ENCODE measurements at places on chromosomes 4 and X.

GRCh38 chr4:76449362-76449767 lies 14.3 kb downstream of the SHROOM3 start:
- no peak for DNase-seq

DNA sequence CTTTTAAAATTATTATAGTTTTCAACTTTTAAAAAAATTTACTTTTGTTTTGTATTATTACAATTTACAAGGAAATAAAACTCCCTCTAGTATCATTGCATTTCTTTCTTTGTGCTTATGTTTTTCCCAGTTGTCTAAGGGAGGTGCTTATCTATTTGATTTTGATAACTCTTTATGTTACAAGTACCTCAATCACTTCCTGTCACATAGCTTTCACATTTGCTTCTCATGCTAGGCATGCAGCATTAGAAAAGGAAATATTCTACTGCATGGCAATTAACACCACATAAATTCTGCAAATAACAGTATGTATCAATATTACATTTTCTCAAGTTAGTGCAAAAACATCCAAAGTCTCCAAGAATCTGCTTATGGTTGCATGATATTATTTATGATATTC lies 180.3 kb upstream of the HS3ST1 start:
- DNase-seq = no peak

DNA sequence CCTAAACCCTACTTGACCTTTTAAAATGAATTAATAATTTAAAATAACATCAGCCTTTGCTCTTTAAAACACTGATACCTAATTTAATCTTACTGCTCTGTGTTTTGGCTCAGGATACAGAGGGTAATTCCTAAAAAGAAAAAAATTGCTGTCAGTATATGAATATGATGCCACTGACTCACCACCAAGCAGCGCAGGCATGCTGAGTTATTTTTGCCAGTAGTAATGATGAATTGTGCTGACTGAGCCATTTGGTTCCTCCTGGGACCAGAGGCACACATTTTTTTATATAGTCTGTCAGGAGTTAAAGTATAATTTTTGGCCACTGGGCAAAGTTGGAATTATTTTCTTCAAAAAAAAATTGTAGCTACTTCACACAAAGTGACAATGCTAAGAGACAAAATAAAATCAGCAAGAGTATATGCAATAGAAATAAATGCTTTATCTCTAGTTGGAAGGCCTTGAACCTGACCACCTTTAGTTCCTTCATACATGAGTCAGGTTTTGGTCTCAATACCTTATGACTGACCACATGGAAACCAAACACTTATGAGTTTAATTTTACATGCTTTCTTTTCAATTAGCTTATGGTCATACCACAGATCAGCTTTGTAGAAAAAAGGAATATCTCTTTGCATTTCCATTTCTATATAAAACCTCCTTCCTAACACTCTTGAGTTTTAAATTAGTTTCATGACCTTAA lies 115.1 kb downstream of the PPP3CA start:
- DNase-seq = no peak

DNA sequence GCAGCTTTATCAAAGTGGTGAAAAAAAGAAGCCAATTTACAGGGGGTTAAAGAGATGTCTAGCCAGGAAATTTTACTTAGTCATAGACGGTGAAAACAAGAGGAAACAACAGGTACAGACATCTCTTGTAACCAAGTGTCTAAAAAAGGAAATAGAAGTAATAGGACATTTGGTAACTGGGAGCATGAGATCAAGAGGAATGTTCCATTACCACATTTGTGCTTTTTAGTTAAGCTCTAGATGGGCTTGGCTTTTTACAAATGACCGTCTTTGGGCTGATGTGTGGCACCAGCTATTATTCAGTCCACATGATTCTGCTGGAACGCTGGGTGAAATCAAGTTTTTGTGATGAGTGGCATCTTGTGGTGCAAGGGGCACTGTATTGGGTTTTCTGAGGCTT lies 179.5 kb downstream of the SMIM20 start:
- no peak for DNase-seq

- DNase-seq = no peak
Observed at GRCh38 chr4:144594471-144594986, 51.4 kb upstream of the HHIP start.

DNA sequence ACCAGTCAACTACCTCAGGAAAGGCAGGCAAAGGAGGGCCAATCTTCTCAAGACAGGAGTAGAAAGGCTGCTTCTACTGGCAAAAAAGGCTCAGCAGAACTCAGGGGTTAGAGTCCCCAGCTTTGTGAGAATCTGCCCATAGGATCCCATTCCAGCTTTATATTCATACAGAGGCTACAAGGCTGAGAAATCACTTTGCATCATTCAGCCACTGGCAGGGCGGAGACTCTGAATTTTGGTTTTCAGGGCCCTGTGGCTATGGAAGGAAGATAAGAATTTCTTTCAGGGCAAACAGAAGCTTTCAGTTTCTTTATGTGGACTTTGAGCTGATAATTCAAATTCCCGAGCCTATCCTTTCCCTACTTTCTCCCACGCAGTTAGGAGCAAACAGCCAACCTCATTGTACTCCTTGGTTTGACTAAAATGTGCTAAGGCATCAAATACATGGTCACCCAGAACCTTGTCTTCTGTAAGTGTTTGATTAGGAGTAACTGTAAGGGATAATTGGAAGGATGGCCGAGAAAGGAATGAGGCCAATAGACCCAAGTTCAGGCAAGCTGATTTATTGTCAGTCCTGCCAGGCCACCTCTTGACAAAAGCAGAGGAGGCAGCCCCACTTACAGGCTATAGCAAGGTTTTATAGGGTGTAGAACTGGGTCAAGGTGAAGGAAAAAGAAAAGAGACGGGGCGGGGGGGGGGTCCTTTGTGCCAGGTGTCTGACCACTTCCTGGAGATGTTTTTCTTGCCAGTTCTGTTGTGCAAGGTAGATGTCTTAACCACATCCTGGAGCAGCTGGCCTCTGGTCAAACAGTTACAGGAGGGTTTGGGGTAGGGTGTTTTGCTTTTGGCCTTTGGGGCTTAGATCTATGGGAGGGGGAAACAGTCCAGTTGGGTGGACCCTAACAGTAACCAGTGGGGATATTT lies 165.3 kb upstream of the PPP1R2C start:
- no peak for DNase-seq

DNA sequence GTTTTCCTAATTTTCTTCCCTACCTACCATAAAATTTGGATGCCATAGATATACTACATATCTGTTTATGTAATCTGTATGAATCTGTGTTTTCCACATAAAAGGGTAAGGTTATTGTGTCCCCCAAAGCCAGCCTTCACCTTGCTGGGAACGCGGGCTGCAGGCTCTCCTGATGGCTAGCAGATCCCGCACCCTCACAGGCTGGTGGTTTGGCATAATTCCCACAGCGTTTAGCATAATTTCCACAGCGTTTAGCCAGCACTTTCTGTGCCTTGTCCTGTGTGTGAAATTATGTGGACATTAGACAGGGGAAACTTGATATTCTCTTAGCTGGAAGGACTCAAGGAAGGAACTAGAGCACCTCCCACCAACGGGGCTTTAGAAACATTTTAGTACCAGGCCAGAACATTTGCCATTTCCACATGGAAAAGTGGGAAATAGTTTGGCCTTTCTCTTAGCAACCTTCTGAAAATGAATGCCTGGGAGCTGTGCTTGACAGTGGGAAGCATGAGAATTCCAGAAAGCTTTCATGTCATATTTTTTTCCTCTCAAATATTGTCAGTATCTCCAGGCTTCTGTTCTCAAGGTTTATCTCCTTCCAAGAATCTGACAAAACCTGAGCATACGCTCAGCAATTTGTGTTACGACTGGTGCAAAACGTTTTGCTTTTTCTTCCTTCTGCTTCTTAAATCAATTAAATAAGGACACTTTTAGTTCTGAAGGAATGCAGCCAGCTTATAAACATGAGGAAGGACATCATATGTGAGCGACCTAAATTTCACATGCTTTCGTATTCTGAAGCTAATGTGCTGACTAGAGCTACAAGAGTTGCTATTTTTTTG lies 67.9 kb downstream of the STK32B start:
- no peak for DNase-seq

- no peak for DNase-seq
Observed at GRCh38 chrX:76454456-76454927, 27.0 kb downstream of the MAGEE1 start.

DNA sequence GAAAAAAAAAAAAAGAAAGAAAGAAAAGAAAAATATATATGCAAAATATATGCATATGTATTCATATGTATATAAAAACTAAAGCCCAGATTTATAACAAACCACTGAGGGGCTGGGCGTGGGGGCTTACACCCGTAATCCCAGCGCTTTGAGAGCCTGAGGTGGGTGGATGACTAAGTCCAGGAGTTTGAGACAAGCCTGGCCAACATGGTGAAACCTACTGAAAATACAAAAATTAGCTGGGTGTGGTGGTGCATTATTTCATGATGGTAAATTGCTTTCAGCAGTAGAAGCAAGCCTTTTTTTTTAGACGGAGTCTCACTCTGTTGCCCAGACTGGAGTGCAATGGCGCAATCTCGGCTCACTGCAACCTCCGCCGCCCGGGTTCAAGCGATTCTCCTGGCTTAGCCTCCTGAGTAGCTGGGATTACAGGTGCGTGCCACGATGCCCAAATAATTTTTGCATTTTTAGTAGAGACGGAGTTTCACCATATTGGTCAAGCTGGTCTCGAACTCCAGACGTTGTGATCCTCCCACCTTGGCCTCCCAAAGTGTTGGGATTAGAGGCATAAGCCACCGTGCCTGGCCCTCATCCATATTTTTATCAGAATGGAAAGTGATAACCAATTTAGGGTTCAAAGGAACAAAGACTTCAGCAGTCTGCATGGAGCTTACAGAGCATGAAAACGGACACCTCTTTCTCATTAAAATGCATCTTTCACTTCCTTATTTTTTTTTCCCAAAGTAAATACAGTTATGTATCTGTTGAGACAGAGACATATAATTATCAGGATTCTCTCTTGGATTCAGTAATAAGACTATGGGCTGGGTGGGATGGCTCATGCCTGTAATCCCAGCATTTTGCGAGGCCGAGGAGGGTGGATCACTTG lies 27.7 kb upstream of the MOB1B start:
- DNase-seq = no peak

- DNase-seq = peak; percentile 12
Observed at GRCh38 chrX:20789103-20789502, 522.4 kb upstream of the RPS6KA3 start.

GRCh38 chrX:40759374-40759773 lies 24.0 kb upstream of the MED14 start:
- DNase-seq = no peak

DNA sequence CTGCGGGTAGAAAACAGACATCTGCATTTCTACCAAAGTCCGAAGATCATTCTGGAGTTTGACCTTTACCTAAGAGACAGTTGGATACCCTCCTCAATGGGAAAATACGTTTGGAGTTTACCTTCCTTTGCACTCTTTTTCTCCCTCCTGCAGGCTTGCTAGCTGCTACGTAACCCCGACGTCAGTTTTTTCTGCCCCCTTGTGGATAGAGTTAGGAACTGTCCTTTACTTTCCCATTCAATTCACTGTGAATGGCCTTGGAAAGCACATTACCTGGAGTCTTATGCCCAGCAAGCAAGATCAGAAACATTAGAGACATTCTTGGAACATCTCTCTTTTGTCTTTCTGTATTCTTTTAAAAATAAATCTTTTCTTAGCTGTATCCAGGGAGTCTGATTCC lies 250.7 kb downstream of the NAP1L3 start:
- no peak for DNase-seq

All from HuH-7.5 (cell line).